Placental pericyte (primary cell): ENCODE measurements at places on chromosomes 3 and 15. TPM values are rescaled to one million over a fixed set of nuclear protein-coding genes. Genes with fewer than 3 reads are reported as not detected.

GTF2E1 gene
- 17.5 and 37.2 TPM in 2 replicates for total RNA-seq

GJD2 gene
- total RNA-seq = not detected in 2 replicates

SLC22A14 gene
- total RNA-seq = under 0.01 and 0.14 TPM in 2 replicates

FAM81A gene
- total RNA-seq = 0.29 TPM in 1 of 2 replicates, not detected in the other

ATP13A4 gene
- not detected in 2 replicates for total RNA-seq

DNAJA4 gene
- total RNA-seq = 1.8 and 1.9 TPM in 2 replicates

NR1I2 gene
- total RNA-seq = under 0.01 TPM in 1 of 2 replicates, not detected in the other

PLIN1 gene
- not detected in 2 replicates for total RNA-seq

DNASE1L3 gene
- not detected in 2 replicates for total RNA-seq
